ENCODE measurements at places on chromosomes 7 and 10.

GRCh38 chr10:37535459-37536246, 321.8 kb downstream of the ZNF248 start:
- no peak for DNase-seq

DNA sequence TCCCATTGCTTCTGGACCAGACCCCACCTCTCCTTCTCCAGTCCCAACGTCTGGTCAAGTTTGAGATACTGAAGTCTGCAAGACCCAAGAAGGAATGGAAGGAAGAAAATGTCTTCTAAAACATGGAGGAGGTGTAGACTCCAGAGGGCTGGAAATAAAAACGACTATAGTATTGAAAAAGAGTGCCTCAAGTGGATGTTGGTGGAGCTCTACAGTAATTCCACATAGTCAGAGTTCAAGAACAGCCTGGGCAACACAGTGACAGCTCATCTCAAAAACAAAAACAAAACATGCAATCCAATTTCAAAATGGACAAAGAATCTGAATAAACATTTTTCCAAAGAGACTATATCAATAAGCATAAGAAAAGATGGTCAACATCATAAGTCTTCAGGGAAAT, 2.3 kb upstream of the PCGF6 start:
- DNase-seq = no peak

DNA sequence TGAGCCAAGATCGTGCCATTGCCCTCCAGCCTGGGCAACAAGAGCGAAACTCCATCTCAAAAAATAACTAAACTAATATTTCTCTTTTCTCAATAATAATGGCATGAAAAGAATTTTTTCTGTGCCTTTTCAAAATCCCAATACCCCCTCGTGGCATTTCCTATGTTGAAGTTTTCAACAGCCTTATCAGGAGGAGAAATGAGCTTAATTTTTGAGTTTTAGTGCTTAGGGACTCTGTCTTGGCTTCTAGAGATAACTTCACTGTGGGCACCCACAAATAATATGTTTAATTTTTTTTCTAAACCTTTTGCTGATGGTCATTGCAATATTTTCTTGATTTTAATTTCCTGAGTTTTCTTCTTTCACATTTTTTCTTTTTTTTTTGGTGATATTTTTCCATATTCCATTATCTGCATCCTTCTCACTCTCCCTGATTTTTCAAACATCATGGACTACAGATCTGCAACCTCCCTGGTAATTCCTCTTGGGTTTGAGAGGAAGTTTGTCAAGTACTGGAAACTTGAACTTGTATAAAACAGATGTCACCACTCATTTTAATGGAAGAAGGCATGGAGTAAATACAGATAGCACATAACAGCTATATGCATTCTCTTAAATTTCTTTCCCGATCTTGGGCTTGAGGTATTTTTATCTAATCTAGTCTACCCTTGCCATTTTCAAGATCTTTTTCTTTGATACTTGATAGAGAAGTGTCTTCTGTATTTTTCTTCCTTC, 84.0 kb downstream of the KAT6B start:
- DNase-seq = no peak

GRCh38 chr7:118054529-118054928, 129.4 kb upstream of the LSM8 start:
- no peak for DNase-seq

DNA sequence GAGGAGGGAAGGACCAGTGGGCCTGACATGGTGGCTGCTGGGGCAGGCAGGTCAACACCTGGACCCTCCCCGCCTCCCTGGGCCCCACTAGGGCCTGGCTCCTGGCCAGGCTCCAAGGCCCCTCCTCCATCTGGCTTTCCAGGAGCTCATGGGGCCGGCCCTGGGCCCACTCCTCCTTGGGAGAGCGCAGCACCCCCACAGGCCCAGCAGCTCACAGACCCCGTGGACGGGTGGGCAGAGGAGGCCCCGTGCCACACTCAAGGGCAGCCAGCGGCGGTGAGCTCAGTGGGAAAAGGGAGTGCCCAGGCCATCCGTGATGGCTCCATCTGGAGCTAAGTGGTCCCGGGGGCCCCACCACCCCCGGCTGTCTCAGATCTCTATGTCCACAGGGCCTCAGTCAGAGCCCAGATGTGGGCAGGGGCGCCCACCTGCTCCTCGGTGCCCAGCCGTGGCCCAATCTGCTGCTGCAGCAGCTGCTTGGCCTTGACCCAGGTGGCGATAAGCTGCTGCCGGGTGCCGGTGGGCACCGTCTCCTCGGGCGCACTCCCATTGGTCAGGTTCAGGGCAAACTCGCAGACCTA, 32.8 kb downstream of the CFAP46 start:
- no peak for DNase-seq

GRCh38 chr10:77494327-77494726, 143.3 kb downstream of the KCNMA1 start:
- DNase-seq = no peak

DNA sequence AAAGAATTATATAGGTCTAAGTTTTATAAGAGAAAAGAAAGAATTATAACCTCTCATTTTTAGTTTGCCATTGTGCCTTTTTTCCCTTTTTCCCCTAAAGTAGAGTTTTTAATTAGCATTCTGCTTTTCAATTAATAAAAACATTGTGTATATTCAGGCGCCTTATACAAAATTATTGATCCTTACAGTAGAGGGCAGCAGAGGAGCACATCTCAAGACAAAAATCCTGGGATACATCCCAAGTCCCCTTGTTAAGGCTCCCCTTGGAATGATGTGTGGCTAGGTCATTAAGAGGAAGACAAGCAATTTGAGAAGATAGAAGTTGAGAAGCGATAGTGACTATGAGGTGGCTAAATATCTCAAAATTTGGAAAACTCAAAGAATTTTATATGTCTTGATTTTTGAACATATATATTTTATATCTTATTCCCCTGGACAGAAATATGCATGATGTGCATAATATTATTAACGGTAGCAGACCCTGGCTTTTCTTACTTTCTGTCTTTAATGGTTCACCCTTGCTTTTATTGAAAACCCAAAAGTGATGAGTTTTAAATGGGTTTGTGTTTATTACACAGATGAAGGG, 19.1 kb upstream of the TPK1 start:
- DNase-seq = no peak

DNA sequence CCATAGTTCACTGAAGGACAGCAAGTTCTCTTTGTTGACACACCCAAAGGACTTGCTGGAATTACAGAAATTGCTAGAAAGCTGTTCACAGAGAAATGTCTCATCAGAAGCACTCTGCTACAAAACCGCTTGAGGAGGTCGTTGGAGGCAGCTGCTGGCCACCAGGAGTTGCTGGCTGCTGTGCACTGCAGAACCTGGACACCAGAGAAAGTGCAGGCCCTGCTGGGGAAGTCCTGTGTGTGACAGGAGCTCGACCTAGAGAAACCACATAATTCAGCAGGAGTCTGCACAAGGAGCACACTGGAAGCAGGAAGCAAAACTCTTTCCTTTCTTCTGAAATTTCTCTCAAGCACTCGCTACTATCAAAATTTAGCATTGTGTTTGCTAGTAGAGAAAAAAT, 461.5 kb upstream of the GHITM start:
- no peak for DNase-seq

GRCh38 chr10:52865213-52865612, 92.6 kb upstream of the MBL2 start:
- DNase-seq = no peak

All from thymus (tissue), 14 donors.